ENCODE measurements at places on chromosomes 5 and 9.
A peak's percentile ranks its signal among the peaks of the same experiment; 100 is the strongest.

GRCh38 chr5:115257981-115258380 is 4.7 kb downstream of the PGGT1B start:
- no peak for DNase-seq

DNA sequence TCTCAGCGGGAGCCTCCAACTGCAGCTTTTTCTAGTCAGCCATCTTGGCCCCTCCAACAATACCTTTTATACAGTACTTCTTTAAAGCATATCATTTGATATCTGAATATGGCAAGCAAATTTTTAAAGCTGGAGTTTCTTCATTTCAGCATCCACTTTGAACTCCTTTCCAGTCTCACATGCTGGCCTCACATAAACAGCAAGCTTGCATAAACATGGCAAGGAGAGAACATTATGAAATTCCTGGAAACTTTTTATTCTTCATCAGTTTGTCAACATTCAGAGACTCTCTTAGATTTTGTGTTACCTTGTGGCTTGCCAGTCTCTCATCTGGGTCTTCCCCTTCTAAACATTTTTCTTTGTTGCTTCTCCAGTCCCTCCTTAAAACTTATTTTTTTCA is 745.3 kb downstream of the NR2F1-AS1 start:
- no peak for DNase-seq

DNA sequence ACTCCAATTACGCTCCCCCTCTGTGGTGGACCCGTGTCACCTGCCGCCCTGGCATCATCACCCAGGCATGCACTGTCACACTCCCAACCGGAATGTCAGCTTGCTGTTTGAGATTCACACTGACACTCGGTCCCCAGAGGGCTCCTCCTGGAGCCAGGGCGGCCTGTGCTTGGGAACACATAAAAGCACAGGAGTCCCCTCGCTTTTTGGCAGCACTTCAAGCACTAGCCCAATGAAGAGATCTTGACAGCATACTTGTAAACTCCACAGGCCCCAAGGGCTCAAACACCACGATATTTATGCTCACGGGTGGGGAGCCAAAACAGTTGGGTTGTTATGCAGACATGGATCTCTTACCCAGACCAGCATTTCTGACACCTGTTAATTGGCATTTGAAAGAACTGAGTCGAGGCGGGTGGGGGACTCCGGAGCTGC is 90.8 kb upstream of the EGFLAM start:
- DNase-seq, result peak; percentile 13

DNA sequence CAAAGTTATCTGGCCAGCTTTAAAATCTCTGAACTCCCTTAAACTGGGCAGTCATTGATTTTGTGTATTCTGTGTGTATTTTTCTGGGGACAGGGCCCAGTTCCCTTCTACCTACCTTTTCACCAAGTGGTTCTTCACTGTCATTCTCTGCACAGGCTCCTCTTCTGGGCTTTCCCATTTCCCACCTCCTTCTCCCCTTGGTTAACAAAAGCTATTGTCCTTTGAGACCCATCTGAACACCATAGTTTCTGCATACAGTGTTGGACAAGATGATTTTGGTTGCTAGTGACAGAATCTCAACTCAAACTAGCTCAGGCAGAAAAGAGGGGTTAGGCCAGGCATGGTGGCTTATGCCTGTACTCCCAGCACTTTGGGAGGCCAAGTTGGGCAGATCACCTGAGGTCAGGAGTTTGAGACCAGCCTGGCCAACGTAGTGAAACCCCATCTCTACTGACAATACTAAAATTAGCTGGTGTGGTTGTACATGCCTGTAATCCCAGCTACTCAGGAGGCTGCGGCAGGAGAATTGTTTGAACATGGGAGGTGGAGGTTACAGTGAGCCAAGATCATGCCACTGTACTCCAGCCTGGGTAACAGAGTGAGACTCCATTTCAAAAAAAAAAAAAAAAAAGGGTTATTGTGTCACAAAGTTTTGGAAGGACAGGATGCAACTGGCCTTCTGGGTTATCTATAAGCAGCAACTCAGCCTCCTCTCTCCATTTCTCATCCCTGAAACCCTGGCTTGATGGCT is 31.0 kb upstream of the ANKRD34B start:
- no peak for DNase-seq

- DNase-seq, result no peak
Measured at GRCh38 chr5:91103353-91104061, 279.6 kb downstream of the ARRDC3 start.

- peak; percentile 91 for DNase-seq
Measured at GRCh38 chr5:59810041-59810440, 83.5 kb downstream of the PDE4D start.

GRCh38 chr9:136255166-136255538 is 9.5 kb upstream of the QSOX2 start:
- DNase-seq, result no peak

GRCh38 chr5:3590161-3590966 is 5.3 kb upstream of the IRX1 start:
- DNase-seq, result no peak

Data from brain (organoid and tissue), 16 donors.